ENCODE measurements at places on chromosomes 5 and 9.

DNA sequence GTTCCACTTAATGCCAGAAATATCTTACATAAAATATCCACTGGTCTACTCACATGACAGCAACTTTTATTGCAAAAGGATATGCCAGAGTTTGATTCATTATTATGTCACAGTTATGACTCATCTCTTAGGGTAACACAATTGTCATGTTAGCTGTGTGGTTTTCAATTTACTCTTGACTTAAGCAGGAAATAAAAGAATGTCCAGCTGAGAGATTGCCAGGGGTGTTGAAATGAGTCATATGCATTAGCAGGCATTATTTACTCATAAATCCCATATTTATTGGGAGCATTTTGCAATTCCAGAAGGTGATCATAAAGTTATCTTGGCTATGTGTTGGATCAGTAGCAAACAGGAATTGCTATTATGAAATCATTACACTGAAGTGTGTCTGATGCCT lies 1164.6 kb upstream of the CDH18 start:
- DNase-seq = no peak

- no peak for DNase-seq
Measured at GRCh38 chr5:83498585-83498984, 27.0 kb downstream of the VCAN start.

- DNase-seq = no peak
Measured at GRCh38 chr5:168883281-168883741, 304.1 kb upstream of the PANK3 start.

GRCh38 chr9:76510041-76510440 lies 51.1 kb downstream of the GCNT1 start:
- DNase-seq = no peak

- DNase-seq = no peak
Measured at GRCh38 chr9:35687972-35688557, 1.7 kb downstream of the TPM2 start.

DNA sequence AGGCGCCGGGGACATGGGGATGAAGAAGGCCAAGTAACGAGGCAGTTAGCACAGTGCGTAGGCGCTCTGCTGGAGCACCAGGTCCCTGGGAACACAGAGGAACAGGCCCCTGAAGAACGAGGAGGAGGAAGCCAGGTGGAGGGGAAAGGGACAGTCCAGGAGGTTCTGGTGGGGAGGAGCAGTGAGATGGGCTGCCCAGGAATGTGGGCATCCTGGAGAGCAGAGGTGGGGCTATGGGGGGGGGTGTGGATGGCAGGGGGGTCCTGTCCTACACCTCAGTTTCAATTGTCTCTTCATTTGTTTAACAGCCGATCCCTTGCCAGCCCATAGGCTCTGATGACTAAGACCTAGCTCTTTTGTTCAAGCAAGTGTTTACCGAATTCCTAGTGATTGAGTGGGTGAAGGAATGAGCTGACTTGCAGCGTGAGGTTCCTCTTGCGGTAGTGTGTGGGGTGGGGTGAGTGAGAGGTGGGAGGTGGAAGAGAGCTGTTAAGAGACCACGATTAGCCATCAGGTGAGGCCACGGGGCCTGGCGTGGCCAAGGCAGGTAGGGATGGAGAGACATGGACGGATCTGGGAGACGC lies 8.4 kb upstream of the PHYHD1 start:
- no peak for DNase-seq

- DNase-seq = no peak
Measured at GRCh38 chr5:33401482-33402390, 39.0 kb upstream of the TARS1 start.

GRCh38 chr5:142287096-142287972 lies 37.5 kb downstream of the SPRY4 start:
- DNase-seq = no peak

DNA sequence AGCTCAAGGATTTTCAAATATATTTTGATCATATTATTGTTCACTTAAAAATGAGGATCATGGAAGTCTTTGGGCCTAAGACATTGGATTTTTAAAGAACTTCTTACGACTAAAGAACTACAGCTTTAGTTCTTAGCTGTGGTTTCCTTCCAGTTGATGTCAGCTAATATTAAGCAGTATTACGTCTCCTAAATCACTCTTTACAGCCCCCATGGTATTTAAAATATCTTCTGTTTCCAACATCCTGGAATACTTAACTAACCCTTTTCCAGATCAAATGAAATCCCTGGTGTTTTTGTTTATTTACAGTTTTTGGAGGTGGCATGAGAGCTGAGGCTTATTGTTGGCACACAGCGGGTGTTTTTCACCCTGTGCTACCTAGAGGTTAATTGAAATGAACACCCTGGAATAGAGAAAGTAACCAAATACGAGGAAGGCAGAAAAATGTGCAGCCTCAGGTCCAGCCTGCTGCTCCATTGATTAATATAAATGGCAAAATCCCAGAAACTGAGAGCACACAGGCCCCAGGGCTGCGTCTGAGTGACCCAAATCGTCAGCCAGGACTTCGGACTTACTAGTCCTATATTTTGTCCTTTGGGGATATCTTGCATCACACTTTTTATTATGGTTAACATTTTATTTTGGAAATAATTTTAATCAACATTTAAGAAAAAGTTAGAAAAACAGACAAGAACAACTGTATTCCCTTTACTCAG lies 52.3 kb upstream of the ICE1 start:
- no peak for DNase-seq

DNA sequence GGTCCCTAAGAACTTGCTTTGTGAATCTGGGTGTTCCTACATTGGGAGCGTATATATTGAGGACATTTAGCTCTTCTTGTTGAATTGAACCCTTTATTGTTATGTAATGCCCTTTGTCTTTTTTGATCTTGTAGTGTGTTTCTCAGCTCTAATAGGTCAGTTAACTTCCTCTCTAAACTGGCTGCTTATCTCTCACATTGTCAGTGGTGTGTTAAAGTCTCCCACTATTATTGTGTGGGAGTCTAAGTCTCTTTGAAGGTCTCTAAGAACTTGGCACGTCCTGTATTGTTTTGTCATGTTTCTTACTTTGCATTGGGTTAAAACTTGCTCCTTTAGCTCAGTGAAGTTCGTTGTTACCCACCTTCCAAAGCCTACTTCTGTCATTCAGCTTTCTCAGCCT lies 36.2 kb downstream of the RIC1 start:
- no peak for DNase-seq

DNA sequence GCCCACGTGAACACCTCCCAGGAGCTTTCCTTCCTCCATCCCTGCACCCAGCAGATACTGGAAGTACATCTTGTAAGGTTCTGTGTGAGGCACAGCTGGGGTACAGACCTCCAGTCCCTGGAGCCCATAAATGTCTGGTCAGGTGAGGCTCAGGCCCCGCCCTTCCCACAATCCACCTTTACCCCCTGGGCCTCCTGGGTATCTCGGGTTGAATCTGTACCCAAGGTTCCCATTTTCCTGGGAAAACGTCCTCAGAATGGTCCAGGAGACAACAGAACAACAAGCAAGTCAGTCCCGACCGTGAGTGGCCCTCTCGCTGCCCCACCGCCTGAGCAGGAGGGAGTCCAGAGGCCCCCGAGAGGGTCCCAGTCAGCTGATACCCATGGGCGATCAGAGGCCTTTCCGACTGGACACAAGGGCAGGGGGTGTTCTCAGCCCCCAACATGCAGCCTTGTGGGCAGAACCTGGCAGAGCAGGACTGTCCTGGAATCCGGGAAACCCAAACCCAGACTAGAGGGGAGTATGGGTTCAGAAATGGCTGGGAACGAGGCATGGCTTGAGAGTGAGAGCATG lies 4.3 kb downstream of the SPATA31E1 start:
- DNase-seq = no peak

- DNase-seq = no peak
Measured at GRCh38 chr9:123678038-123678877, 251.7 kb downstream of the DENND1A start.

DNA sequence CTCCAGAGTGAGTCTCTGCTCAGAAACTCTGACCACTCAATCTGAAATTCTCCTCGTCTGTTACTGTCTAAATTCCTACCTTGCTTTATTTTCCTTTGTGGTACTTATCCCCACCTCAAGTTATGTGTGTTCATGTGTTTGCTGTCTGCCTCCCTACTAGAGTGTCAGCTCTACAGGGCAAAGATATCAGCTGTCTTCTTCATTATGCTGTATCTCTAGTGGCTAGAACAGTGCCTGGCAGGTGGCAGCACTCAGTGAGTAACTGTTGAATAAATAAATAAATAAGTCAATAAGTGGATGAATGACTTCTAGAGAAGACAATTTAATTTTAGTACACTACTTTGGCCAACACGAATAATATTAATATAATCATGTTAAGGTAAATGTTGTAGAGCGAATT lies 92.3 kb downstream of the BOD1 start:
- DNase-seq = no peak

- DNase-seq = no peak
Measured at GRCh38 chr9:91726406-91727100, 223.5 kb downstream of the ROR2 start.

- DNase-seq = no peak
Measured at GRCh38 chr5:29134418-29134817, 2059.1 kb upstream of the CDH6 start.

- DNase-seq = no peak
Measured at GRCh38 chr9:115098226-115098965, 19.6 kb downstream of the TNC start.

DNA sequence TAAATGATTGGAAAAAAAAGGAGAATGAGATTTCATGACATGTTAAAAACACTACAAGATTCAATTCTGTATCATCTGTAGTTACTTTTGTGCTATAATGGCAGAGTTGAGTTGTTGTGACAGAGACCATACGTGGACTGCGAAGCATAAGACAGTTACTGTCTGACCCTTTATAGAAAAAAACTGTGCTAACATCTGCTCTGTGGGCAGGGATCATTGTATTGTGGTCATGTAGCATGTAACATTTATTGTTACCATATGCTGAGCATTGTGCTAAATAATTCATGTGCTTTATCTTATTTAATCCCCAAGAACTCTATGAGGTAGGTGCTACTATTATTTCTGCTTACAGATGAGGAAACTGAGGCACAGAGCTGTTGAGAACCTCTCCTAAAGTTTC lies 147.3 kb upstream of the HMHB1 start:
- DNase-seq = no peak

DNA sequence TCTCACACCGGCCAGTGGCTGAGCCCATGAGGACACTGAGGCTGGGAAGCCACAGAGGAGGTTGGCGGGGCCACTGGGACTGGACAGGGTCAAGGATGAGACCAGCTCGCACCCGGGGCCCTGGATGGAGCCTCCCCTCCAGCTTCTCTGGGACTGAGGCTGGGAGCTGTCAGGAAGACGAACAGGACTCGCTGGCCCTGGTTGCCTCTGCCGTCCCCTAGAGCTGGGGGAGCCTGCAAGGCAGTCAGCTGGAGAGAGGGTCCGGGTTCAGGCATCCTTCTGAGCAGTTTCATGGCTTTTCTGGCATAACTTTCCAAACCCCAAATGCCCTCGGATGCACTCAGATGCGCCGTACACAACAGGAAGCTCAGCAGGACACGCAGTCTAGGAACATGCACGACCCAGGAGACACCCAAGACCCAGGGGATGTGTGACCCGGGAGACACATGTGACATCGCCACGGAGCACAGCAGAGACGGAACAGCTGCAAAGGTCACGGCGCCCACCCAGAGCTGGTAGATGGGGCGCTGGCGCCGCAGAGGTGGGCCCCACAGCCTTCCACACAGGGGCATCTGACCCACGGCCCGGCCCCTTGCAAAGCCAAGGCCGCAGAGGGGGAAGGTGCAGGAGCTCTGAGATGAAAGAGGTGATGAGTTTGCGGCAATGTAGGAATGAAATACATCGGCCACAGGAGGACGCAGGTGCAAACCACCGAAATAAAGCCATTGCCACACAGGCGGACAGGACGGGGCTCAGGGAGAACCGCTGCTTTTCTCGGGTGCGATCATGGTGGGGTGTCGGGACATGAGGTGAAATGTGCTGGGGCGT lies 17.1 kb downstream of the TPPP start:
- DNase-seq = no peak

- no peak for DNase-seq
Measured at GRCh38 chr9:135616619-135617537, 22.5 kb downstream of the GLT6D1 start.

- DNase-seq = no peak
Measured at GRCh38 chr5:169003721-169004541, 297.0 kb downstream of the SLIT3 start.

DNA sequence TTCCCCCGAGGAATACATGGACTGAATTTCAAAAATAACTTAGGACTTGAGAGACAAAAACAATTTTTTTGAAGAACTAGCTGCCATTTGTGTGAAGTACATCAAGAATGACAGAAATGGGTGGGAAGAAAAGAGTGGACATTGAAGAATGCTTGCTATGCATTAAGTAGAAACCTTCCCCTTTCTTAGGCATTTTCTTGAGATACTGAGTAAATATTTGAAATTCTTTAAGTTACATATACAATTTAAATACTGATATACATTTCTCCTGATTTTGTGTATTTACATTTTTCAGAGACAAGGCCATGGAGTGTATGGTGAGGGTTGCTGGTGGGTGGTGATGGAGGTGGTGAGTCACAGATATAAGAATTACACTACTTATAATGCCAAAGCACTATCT lies 319.3 kb upstream of the ADAMTSL1 start:
- DNase-seq = no peak

- DNase-seq = no peak
Measured at GRCh38 chr5:7884491-7885267, 15.7 kb downstream of the MTRR start.

DNA sequence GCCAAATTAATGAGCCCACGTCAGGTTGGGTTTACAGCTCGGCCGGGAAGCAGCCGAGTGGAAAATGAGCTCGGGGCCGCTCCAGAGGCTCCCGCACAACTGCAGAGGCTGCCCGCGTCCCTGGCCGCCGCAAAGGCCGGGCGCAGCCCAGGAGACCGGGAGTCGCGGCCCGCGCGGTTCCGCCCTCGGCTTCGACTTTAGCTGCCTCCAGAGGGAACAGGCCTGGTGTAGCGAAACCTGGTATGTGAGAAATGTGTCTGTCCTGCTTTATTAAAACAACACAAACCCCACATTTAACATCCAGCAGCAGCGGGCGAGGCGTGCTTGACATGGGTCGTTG lies 66.2 kb downstream of the FOXD1 start:
- DNase-seq = no peak

- no peak for DNase-seq
Measured at GRCh38 chr9:19649336-19650041, 139.3 kb downstream of the SLC24A2 start.

DNA sequence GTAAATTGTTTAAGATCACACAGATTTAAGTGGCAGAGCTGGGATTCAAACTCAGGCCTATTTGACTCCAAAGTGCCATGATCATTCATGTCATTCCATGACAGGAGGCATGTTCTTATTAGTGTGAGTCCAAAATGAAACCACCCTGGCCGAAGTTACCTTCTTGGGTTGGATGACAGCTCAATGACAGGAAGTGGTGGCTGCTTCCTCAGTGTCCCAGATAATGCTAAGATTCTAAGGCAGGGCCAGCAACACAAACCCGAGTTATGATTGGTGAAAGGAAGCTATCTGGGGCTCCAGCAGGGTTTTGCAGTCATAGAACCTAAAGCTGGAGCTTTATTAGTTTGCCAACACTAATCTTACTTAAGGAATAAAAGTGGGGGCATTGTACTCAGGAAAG lies 340.4 kb downstream of the SLIT3 start:
- DNase-seq = no peak

GRCh38 chr9:133685653-133686609 lies 49.8 kb downstream of the DBH start:
- no peak for DNase-seq

- no peak for DNase-seq
Measured at GRCh38 chr5:166909040-166909439, 1382.4 kb upstream of the WWC1 start.

- DNase-seq = no peak
Measured at GRCh38 chr5:127891942-127892341, 188.8 kb downstream of the CCDC192 start.

GRCh38 chr5:172730222-172730621 lies 40.8 kb downstream of the DUSP1 start:
- no peak for DNase-seq

All from activated gamma-delta T cell treated with Interleukin-2 at 50 U/mL for 16 hours (primary cell).